ENCODE measurements at places on chromosomes 6 and 20.

DNA sequence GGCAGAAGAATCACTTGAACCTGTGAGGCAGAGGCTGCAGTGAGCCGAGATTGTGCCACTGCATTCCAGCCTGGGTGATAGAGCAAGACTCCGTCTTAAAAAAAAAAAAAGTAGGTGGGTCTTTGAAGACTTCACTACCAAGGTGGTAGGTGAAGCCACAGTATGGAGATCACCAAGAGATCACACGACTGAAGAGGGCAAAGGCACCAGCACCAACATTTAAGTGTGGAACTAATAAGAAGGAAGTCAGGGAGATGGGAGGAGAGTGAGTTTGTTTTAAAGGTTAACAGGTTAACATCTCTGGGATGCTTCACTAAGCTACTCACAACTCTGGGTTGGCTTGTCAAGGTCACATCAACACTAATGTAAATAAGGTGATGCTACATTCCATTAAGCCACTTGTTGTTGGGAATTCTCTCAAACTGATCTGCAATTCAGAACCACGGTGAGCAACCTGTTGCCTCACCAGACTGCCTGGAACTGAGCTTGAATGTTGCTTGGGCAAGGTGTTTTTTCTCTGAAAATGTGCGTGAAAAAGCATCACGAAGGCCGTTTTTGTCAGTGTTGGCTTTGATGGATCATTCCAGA, 48.7 kb downstream of the KCTD20 start:
- DNase-seq, result no peak

DNA sequence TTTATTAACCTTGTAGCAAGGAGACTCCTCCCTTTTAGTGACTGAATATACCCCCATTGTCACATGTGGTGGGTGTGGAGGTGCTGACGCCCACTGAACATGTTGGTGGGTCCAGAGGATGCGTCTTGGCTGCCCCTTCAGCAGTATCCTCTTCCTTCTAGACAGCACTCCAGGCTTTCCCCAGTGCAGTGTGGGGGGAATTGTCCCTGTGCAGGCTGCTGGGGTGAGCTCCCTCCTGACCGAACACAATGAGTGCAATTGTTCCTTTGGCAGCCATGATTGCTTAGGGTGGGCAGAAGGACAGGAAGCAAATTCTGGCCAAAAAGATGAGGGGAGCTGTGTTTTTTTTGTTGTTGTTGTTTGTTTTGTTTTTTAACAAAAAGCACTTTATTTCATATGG, 209.3 kb upstream of the PDE10A start:
- DNase-seq, result no peak

DNA sequence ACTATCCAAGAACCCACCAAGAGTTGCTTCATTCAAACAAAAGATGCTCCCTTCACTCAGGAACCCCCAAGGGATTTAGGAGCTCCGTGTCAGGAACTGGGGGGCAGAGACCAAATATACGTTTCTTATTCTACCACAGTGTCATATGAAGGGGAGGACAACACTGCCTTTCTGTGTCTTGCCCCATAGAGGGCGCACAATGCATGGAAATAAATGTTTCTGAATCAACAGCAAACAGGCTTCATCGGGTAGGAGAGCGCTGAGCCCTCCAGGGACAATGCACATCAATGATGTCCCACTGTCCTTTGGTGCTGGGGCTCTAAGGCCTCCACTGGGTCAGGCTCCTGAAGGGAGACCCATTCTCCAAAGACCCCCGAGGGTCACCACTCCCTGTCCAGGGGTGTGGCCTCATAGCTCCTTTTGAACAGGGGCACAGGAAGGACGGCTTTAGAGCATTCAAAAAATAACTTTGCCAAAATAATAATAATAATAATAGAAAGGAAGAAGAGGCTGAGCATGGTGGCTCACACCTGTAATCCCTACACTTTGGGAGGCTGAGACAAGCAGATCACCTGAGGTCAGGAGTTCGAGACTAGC, 31.1 kb downstream of the PLG start:
- peak; percentile 45 for DNase-seq

DNA sequence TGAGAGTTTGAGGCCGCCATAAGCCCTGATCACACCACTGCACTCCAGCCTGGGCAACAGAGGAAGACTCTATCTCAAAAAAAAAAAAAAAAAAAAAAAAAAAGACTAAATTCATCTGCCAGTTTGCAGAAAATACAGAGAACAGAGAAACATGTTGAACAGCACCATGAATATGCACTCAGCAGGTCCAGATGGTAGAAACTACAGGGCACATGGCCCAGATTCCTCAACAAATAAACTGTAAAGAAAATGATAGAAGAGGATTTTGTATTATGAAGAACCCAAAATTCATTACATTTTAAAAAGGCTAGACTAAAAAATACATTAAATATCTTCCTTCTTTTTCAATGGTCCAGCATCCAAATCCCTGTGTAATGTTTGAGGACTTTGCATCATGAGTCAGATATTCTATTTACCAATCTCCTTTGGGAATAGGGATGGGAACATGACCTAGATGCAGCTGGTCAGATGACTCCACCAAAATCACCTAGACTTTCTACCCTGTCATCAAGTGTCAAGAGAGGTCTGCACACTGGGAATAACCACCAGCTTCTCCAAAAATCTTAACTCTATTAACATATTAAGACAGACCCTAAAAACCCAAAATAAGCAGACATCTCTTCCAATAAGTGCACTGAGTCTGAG, 189.1 kb upstream of the TCF21 start:
- no peak for DNase-seq

- no peak for DNase-seq
Measured at GRCh38 chr6:53441761-53442160, 93.0 kb upstream of the ELOVL5 start.
